Left lung (tissue), 14 donors: ENCODE measurements at places on chromosomes 6 and 20. TPM values are rescaled to one million over a fixed set of nuclear protein-coding genes. Genes with fewer than 3 reads are reported as not detected.

PROKR2 gene
- polyA plus RNA-seq = not detected

RBM24 gene
- 4.7 TPM for polyA plus RNA-seq

MPC1 gene
- 36.5 TPM for polyA plus RNA-seq

CMTR1 gene
- 50.4 TPM for polyA plus RNA-seq

SLC26A8 gene
- 0.61 TPM for polyA plus RNA-seq

C4A gene
- polyA plus RNA-seq = 12.4 TPM

FIG4 gene
- polyA plus RNA-seq = 18.1 TPM

GRCh38 chr6:250676-251075 is 41.6 kb upstream of the DUSP22 start:
- DNase-seq = no peak
- no peaks in the 10 kb centered on the region for H3K4me1 ChIP-seq
- no peak overlapping the region for H3K4me3 ChIP-seq
- H3K36me3 ChIP-seq = no peaks in the 10 kb centered on the region
- H3K27me3 ChIP-seq = no peaks in the 10 kb centered on the region

DNA sequence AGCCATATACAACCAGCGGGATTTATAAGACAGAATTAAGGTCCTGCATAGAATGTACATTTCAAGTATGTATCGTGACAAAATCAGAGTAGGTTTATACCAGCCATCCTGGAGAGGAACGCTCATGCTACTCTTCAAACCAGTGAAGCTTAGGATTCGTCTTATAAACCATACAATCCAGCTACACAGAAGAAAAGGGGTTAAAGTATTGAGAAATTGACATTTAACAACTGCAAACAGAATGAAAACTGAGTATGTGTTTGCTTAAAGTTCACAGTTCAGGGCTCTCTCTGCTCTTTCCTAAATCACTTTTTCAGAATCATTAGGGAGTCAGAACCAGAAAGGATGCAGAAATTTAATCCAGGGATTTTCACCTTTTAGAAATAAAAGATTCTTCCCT is 17.9 kb downstream of the ADAT2 start:
- H3K4me3 ChIP-seq = no peak overlapping the region
- H3K27ac ChIP-seq = no peak overlapping the region
- H3K4me1 ChIP-seq = no peaks in the 10 kb centered on the region
- DNase-seq = no peak
- H3K27me3 ChIP-seq = no peaks in the 10 kb centered on the region

- H3K4me1 ChIP-seq = no peaks in the 10 kb centered on the region
- H3K4me3 ChIP-seq = no peak overlapping the region
- H3K36me3 ChIP-seq = no peaks in the 10 kb centered on the region
- H3K27ac ChIP-seq = no peak overlapping the region
Observed at GRCh38 chr6:47919875-47920274, 138.0 kb downstream of the OPN5 start.

DNA sequence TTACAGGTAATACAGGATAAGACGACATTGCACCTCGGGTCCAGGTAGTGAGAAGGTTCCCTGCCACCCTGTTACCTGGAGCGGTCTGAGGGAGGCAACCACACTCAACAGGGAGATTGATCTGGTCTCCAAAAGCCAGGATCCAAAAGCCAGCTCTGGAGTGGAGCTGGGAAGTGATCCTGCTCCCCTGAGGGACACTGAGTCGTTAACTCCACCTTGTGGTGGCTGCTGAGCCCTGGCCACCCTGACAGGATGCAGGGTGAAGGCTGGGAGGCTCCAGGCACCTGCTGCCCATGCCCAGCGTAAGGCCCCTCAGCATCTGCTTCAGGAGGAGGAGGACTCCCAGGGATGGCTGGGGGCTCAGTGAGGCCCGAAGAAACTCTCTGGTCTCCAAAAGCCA is 38.7 kb upstream of the SLC22A2 start:
- H3K27ac ChIP-seq = no peak overlapping the region
- no peaks in the 10 kb centered on the region for H3K27me3 ChIP-seq
- no peak overlapping the region for H3K4me3 ChIP-seq
- H3K4me1 ChIP-seq = no peaks in the 10 kb centered on the region

DNA sequence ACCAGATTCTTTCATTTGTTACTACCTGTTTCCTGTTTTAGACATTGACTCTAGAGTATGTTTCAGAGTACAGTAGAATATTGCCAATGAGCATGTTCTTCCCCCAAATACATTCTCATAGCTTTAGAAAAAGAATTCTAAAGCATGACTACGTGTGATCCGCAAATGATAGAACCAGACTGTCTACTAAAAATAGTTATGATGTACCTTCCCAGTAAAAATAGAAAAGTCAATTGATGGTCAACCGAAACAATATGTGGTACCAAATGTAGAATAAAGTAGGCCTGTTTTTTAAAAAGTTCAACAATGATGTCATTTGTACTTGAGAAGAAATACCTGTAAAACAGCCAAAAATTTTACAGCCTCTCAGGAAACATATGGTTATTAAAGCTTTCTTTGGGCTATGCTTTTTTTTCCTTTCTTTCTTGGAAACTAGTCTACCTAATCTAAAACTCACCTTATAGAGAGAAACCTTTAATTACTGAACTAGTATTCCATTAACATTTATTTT is 130.1 kb upstream of the MTHFD1L start:
- H3K4me3 ChIP-seq = no peak overlapping the region
- no peaks in the 10 kb centered on the region for H3K27me3 ChIP-seq
- H3K4me1 ChIP-seq = no peaks in the 10 kb centered on the region
- no peak overlapping the region for H3K27ac ChIP-seq
- no peaks in the 10 kb centered on the region for H3K36me3 ChIP-seq

- peaks cover 4% of the 10 kb centered on the region for H3K4me1 ChIP-seq
- DNase-seq = no peak
- no peaks in the 10 kb centered on the region for H3K27me3 ChIP-seq
- no peak overlapping the region for H3K4me3 ChIP-seq
- H3K36me3 ChIP-seq = no peaks in the 10 kb centered on the region
Observed at GRCh38 chr20:54433636-54434035, 41.8 kb upstream of the DOK5 start.

- no peaks in the 10 kb centered on the region for H3K27me3 ChIP-seq
- H3K27ac ChIP-seq = no peak overlapping the region
- no peak for DNase-seq
- H3K36me3 ChIP-seq = no peaks in the 10 kb centered on the region
- no peaks in the 10 kb centered on the region for H3K4me1 ChIP-seq
Observed at GRCh38 chr6:25397406-25397805, 118.2 kb downstream of the CARMIL1 start.

DNA sequence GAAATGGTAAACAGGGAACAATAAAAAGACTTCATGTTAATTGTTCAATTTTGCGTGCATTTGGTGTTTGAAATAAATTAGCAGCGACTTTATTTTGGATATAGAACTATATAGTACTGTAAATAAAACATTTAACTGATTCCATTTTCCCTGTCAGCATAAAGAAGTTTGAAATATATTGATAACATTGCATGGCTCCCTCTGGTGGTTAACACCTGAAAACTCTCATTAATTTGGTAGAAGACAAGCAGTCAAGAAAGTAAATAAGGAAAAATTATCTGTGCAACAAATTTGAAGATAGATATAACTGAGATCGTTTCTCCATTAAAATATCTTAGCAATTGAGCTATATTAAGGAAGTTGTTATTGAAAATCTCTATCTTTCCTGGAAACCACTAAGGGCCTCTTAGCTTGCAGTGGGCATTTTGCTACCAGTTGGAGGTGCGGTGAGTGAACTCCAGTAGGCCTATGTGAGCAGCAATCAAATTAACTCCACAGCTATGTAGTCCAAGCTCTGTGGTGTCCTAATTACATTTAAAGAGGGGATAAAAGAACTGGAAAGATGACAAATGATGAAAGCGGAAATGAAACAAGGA is 435.7 kb upstream of the FKBP1C start:
- no peak overlapping the region for H3K27ac ChIP-seq
- no peaks in the 10 kb centered on the region for H3K36me3 ChIP-seq
- peak; percentile 5 for DNase-seq
- H3K4me3 ChIP-seq = no peak overlapping the region
- H3K27me3 ChIP-seq = no peaks in the 10 kb centered on the region
- no peaks in the 10 kb centered on the region for H3K4me1 ChIP-seq

DNA sequence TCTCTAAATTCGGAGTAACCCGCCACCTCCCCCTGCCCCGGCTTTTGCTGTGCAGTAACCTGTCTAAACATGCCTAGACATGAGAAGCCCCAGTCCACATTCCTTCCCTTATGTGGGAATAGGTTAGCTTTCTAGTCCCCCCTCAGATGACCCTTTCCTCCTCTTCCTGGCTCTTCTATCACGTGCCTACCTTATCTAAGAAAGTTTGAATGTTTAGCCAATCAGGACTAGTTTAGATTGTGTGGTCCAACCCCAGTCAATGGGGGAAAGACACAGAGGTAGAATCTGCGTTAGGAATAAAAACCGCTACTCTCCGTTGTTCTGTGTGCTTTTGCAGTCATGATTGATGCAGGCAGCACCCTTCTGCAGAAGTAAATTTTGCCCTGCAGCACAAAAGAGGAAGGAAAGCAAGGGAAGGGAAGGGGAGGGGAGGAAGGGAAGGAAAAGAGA is 69.0 kb upstream of the CD93 start:
- no peak overlapping the region for H3K4me3 ChIP-seq
- H3K36me3 ChIP-seq = no peaks in the 10 kb centered on the region
- H3K4me1 ChIP-seq = peaks cover 100% of the 10 kb centered on the region
- no peak overlapping the region for H3K27ac ChIP-seq
- DNase-seq = no peak
